Activated CD4-positive, CD25-positive, alpha-beta regulatory T cell (primary cell): ENCODE measurements at places on chromosomes 4 and X.

DNA sequence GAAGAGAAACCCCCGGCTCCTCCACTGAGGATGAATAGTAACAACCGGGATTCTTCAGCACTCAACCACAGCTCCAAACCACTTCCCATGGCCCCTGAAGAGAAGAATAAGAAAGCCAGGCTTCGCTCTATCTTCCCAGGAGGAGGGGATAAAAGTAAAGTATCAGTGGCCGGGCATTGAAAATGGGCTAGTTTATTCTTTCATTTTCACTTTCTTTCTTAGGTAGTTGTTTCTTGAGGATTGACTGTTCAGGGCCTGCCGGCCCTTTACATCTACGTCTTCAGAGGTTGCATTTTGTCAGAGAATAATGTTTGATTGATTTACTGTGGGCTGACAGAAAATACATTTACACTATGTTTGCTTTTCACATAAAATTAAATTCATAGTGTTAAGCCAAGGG lies 27.1 kb downstream of the PAK3 start:
- DNase-seq, result no peak

DNA sequence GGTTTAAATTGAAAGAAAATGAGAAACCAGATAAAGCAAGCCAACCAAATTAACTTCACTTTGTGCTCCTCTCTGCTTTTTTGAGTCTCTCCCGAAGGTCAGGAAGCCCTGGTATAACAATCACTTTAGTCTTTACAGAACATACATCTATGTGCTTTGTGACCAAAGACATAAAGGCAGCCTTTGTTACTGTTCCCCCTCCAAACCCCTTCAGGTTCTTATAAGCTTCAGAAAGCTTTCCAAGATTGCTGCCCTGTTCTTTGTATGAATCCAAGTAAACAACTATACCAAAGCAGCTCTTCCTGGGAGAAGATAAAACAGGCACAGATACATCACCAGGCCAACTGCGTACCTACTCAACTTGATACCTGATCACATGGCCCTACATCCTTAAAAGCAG lies 28.7 kb downstream of the RLIM start:
- no peak for DNase-seq

DNA sequence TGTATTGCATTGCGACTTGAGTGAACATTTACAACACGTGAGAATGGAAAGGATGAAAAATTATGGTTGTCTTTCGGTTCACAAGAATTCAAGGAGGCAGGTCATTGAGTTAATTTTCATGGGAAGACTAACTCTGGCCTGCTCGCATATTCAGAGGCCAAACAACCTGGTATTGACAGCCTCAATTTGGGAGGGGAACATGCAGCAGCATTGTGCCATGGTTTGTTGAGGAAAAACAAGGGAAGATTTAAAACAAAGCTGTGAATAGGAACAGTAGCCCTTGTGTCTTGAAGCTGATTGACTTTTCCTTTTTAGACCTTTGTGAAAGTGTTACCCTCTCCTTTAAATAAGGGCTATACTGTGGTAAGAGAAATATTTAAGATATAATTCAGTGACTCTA lies 31.9 kb downstream of the FAT4 start:
- no peak for DNase-seq

DNA sequence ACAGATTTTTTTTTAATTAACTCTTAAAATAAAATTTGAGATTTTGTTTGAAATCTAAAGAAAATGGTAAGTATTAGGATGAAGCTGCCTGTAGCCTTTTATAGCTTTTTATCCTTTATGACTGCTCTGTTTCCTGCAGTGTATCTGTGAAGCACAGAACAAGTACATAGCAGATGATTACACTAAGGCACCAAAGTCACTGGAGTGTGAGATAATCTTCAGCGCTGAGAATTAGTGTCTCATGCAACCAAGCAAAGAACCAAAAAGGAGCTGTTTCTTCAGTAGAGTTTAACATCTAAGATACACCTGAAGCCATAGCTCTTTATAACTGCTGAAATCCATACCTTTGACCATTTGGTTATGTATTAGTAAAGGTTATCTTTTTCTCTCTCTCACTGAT lies 1989.8 kb upstream of the PCDH10 start:
- no peak for DNase-seq

DNA sequence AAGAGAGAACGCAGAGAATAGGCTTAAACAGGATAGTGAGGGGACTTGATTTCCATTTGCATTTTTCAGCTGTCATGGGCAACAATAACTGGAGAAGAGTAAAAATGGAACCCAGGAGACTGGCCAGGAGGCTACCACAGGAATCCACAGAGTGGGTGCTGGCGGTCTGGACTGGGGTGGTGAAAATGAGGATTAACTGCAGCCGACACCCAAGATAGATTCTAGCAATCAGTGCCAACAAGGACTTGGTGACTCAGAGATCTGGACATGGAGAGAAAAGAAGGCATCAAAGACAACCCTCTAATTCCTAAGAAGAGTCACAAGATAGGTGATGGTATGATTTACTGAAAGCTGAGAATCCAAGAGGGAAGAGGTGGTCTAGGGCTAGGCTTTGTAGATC lies 102.8 kb downstream of the ATP8A1 start:
- DNase-seq, result no peak

DNA sequence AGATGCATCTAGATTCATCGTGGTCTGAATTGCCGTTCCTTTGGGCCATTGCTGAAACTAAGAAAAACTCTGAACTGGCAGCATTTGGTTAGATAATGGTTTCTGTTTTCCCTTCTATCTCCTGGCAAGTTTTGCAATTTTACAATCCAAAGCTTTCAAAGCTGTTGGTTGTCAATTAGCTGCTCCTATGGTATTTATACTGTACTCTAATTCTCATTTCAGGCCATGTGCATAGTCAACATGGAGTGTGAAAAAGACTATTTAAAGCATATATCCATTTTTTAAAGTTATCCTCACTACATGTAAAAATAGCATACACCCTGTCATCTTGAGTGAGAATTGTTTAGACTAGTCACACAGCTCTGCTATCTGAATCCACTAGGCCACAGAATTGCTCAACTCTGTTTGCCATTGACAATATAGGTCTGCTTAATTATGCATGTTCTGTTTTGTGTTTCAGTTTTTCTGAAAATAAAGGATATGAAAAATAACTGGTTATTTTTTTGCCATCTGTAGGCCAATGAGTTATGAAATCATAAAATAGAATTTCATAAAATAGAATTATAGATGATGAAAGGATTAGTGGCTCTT lies 27.7 kb upstream of the TEC start:
- DNase-seq, result no peak

- peak; percentile 9 for DNase-seq
Observed at GRCh38 chr4:139530833-139531427, 25.1 kb downstream of the SETD7 start.
